Naive thymus-derived CD4-positive, alpha-beta T cell (primary cell): ENCODE measurements at places on chromosomes 4 and X. TPM values are rescaled to one million over a fixed set of nuclear protein-coding genes. Genes with fewer than 3 reads are reported as not detected.

The OCIAD1 gene
- polyA plus RNA-seq, result 248 TPM

The SERPINA7 gene
- polyA plus RNA-seq, result not detected

The TKTL2 gene
- polyA plus RNA-seq, result not detected

The EGF gene
- polyA plus RNA-seq, result not detected

The FRMPD4 gene
- not detected for polyA plus RNA-seq

The GUCY1A1 gene
- not detected for polyA plus RNA-seq

The KIAA1210 gene
- not detected for polyA plus RNA-seq
